ENCODE measurements at places on chromosomes 13 and 19.

- DNase-seq, result peak; percentile 85
Observed at GRCh38 chr19:29680447-29680846, 15.2 kb downstream of the PLEKHF1 start.

GRCh38 chr19:48568345-48568886 lies 16.4 kb downstream of the SULT2B1 start:
- no peak for DNase-seq

- DNase-seq, result no peak
Observed at GRCh38 chr13:75850916-75851315, 214.8 kb downstream of the LMO7 start.

GRCh38 chr19:41547569-41547968 lies 28.4 kb upstream of the CEACAM21 start:
- no peak for DNase-seq

GRCh38 chr13:43861863-43862262 lies 17.7 kb downstream of the CCDC122 start:
- DNase-seq, result no peak

DNA sequence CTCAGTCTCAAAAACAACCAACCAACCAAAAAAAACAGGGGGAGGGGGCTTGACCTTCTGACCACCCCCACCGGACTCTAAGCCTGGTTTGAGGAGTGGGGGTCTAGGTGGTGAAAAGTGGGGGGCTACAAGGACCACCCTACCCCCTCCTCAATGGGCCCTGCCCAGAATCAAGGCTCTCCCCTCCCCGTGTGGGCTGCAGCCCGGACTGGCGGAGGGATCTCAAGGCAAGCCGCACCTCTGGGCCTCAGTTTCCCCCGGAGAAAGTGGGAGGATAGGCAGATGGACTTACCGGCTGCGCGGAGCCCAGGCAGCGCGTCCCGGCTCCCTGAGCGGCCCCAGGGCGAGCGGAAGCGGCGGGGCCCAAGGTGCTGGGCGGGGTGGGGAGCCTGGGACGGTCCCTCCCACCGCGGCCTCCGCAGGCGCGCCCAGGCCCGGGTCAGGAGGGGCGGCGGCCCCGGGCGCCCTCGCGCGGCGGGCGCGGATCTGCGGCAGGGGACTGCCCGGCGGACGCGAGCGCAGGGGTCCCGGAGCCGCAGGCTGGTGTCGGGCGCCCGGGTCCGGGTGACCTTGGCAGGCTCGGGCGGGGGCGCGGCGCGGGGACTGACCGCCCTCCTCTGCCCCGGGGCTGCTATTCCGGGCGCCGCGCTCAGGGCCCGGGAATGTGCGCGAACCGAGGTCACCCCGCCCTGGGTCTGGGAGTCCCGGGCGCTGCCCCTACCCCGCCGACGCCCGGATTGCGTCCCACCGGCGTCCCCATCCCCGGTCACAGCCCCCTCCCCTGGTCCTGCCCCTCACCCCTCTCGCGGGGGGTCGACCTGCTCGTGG lies at the start of gene ADAMTSL5:
ADAMTSL5 (minus strand) TSS at position 349 of the 828 bp plus-strand sequence. CDS start 2,076 bp downstream, outside the sequence.
- peak; percentile 57 for DNase-seq

- DNase-seq, result no peak
Observed at GRCh38 chr13:34410678-34411077, 531.4 kb upstream of the NBEA start.

DNA sequence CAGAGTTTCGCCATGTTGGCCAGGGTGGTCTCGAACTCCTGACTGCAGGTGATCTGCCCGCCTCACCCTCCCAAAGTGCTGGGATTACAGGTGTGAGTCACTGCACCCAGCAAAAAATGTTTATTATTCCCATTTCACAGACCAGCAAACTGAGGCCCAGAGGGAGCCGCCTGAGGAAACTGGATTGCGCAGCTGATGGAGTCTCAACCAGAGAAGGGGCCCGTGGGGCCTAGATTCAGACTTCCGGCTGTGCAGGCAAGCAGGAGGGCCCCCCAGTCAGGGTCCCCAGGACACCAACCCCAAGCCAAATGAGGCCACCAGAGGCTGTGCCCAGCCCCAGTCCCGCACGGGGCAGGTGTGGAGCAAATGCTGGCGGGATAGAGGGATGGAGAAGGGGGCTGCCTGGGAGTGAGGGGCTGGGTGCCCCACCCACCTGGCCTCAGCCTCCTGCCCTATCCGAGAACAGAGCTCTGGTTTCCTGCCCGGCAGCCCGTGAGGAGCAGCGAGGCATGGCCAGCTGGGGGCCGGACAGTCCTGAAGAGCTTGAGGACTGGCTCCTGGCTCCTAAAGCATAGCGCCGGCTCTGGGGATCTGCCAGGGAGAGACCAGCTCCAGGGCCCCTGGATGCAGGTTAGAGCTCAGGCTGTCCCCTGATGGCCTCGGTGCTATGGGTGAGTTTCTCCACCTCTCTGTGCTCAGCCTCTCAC lies 22.0 kb downstream of the MISP start:
- no peak for DNase-seq

DNA sequence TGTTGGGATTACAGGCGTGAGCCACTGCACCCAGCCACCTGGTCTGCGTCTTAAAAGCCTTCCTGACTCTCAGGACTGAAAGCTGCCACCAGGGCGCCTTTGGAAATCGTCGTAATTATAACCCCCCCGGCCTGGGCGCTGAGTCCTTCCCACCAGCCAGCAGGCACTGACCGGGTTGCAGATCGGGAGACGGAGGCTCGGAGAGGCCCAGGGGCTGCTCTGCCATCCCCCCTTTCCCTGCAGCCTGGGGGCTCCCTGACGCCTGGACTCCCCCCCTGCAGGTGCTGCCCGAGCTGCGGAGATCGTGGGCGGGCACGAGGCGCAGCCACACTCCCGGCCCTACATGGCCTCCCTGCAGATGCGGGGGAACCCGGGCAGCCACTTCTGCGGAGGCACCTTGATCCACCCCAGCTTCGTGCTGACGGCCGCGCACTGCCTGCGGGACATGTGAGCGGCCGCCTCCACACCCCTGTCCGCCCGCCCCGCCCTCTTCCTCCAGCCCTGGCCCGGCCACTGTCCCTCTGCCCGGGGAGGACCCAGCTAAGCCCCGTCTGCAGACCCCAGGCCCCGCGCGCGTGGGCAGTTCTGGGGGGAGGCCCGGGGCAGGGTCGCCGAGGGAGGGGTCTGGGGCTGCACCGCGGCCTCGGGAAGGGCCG lies 2.5 kb downstream of the PRTN3 start:
- no peak for DNase-seq

GRCh38 chr19:5152013-5152763 lies 183.3 kb downstream of the KDM4B start:
- DNase-seq, result no peak

Measured in stimulated activated CD8-positive, alpha-beta memory T cell treated with anti-CD3 and anti-CD28 coated beads, Interleukin-7, amount 100 ng/mL, for 48 hours (primary cell).